ENCODE measurements at places on chromosomes 4 and X.
A peak's percentile ranks its signal among the peaks of the same experiment; 100 is the strongest.

GRCh38 chr4:88822034-88822789 is 124.6 kb upstream of the NAP1L5 start:
- no peak for DNase-seq

DNA sequence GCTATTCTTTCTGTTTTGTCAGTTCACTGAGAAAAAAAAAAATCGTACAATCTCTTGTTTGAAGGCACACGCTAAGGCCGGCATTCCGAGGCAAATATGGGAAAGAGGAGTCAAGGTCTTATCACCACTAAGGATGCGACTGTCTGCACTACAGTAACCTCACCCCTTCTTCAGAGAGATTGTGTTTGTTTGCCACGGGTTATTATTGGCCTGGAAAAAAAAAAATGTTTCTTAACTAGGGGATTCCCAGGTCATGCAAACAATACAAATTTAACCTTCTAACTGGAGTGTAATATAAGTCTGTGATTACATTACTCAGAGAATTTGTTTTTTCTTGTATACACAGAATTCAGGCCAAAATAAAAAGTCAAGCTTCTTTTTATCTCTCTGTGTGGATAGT is 168.3 kb downstream of the TMA16 start:
- no peak for DNase-seq

- no peak for DNase-seq
These were observed 49.8 kb upstream of the C1QTNF7 start for GRCh38 chr4:15378062-15378461.

DNA sequence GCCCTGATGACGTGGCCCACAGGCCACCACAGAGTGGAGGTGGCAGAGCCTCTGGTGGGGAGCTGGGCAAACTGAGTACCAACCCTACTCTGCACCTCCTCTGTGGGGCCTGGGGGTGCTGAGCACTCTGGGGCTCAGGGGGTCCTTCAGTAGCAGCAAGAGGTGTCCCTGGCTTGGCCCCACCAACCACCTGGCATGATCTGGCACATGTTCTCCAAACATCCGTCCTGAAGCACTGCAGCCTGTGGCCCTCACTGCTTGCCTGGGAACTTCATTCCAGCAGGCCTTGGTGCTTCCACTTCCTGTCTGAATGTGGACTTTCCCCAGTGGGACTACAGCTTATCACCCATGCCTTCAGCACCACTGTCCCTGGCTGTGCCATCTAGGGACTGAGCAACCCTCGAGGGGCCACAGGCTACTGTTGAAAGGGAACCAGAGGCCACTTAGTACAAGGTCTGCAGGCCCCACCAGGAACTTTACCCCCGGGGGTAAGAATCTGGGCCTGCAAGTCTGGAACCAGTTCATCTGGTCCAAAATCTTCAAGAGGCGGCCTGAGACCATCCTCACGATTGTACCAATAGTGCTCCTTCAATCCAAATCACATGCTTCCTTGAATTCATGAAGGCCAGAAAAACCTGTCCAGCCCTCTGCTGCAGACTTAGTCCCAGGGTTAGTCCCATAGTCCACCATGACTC is 13.2 kb downstream of the TNIP2 start:
- no peak for DNase-seq

GRCh38 chrX:45803383-45803921 is 602.8 kb upstream of the DIPK2B start:
- no peak for DNase-seq

DNA sequence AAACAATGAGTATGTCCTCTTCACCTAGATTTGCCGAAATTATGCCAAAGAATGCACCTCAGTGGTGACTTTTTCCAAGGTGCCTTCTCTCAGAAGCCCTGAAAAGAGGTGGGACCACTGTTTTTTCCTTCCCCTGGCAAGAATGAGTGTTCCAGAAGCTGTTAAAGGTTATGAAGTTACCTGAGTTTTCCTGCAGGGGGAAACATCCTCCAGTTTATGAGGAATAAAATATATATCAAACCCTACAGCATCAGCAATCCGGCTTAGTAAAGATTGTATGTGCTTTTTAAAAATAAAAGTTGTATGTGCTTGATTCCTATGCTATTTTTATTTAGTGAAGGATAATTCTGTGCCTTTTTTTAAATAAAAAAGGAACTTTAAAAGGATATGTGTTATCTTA is 73.3 kb downstream of the RBM46 start:
- peak; percentile 54 for DNase-seq
